ENCODE measurements at places on chromosomes 7 and 10.

DNA sequence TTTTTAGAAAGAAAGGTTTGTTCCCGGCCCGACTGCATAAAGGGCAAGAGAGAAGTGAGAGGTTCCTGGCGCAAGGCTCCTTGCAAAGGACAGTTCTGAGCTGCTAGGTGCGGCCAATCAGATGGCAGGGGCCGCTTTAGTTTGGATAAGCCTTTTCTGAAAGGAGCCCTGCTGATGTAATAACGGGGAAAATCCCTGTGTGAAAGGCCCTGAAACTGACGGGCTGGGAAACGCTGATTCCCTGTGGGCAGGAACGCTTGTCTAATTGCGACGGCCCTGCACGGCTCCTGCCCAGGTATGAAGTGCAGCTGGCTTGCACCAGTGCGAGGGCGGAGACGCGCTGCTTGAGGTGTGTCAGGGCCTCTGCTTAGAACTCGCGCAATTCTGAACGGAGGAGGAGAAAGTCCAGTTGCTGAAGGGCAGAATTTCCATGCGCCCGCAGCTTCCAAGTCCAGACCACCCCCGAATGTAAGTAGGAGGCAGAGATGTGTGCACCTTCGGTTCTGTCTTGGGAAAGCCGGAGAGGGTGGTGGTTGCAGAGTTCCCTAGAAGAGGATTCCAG, 30.5 kb downstream of the TACC2 start:
- no peak for DNase-seq

GRCh38 chr7:110386913-110387312, 704.0 kb upstream of the LRRN3 start:
- DNase-seq: no peak

- DNase-seq: no peak
Observed at GRCh38 chr10:2920637-2921036, 146.7 kb upstream of the PFKP start.

- no peak for DNase-seq
Observed at GRCh38 chr7:87404674-87405073, 59.2 kb downstream of the CROT start.

- no peak for DNase-seq
Observed at GRCh38 chr7:154931906-154932305, 71.0 kb downstream of the PAXIP1 start.

DNA sequence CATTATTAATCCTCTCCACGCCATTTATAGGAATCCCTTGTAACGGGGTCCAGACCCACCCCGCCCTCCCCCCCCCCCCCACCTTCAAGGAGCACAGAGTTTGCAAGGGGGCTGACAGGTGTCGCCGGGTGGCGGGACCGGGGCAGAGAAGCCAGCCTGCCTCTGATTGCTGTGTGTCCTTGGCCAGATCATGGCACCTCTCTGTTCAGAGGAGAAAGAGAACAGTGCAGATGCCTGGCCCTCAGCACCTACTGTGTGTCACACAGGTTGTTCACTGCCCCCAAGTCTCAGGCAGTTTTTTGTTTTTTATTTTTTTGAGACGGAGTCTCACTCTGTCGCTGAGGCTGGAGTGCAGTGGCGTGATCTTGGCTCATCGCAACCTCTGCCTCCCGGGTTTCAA, 5.4 kb upstream of the MICALL2 start:
- no peak for DNase-seq
